ENCODE measurements at places on chromosomes 16 and 17. TPM values are rescaled to one million over a fixed set of nuclear protein-coding genes. Genes with fewer than 3 reads are reported as not detected.

GRCh38 chr17:44097110-44097958 lies 26.1 kb downstream of the HDAC5 start:
- DNase-seq: no peak

Gene LLGL2
- total RNA-seq: 14.7 TPM

Gene C17orf50
- total RNA-seq: not detected

GRCh38 chr17:55395803-55396505 lies 25.7 kb downstream of the MMD start:
- DNase-seq: no peak

DNA sequence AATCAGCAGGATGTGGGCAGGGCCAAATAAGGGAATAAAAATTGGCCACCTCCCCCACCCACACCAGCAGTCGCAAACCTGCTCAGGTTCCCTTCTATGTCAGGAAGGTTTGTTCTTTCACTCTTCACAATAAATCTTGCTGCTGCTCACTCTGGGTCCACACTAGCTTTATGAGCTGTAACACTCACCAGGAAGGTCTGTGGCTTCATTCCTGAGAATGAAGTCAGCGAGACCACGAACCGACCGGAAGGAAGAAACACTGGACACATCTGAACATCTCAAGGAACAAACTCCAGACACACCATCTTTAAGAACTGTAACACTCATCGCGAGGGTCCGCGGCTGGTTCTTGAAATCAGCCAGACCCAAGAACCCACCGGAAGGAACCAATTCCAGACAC lies 115.5 kb upstream of the TBX2 start:
- DNase-seq: no peak

DNA sequence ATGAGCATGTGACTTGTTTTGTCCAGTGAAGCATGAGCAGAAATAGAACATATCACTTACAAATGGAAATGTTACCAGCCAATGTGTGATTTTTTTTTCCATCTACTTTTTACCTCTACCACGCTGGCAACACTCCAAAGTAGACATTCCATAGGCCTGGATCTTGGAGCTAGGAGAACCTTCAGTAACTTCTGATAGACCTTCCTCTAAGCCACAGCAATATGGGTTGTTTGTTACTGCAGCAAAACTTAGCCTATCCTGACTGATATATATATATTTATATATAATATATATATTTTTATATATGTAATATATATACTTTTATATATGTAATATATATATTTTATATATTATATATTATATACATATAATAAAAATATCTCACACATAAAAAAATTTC lies 284.4 kb upstream of the XYLT1 start:
- DNase-seq: no peak

Gene SMPD3
- total RNA-seq: under 0.01 TPM

Gene HOXB13
- total RNA-seq: not detected

Gene KCNAB3
- total RNA-seq: 0.40 TPM
